HS-5 (cell line): ENCODE measurements at places on chromosomes 4 and X.

GRCh38 chr4:118997601-118998000 lies 108.9 kb downstream of the SYNPO2 start:
- DNase-seq: no peak

- no peak for DNase-seq
Observed at GRCh38 chr4:75028196-75028854, 95.4 kb downstream of the PARM1 start.

DNA sequence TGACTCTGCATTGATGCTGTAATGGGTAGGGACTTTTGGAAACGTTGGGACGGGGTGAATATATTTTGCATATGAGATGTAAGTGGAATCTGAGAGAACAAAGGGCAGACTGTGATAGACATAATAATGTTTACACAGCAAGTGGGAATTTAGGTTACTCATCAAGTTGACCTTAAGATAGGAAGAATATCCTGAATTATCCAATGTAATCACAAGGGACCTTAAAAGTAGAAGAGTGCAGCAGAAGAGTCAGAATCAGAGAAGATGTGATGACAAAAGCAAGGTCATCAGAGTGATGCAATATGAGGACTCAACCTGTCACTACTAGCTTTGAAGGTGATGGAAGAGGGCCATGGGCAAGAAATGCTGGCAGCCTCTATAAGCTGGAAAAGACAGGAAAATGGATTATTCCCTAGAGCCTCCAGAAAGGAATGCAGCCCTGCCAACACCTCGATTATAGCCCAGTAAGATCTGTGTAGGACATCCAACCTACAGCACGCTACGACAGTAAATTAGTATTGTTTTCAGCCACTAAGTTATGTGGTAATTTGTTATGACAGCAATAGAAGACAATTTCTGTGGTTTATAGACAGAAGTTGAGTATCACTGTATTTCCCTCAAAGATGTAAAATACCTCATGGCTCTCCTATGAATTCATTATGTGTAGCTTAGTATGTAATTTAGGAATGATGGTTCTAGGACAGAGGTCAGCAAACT lies 26.4 kb downstream of the MORC4 start:
- no peak for DNase-seq

DNA sequence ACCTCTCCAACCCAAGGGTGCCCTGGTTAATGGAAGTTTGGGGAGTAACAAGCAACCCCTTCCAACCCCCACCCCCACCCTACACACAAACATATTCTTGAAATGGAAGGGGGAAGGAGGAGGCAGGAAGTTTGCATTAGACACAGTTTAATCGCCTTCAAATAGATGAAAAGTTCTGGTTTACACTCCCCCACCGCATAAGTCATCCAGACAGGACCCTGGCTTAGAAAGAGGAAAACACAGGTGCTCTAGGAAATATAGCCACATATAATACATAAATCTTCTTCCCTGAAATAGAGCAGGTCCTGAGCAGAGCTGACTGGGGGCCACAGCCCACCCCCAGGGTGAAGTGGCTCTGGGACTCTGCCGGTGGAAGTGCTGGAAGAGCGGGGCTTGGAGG lies 25.1 kb downstream of the SASH3 start:
- DNase-seq: no peak

DNA sequence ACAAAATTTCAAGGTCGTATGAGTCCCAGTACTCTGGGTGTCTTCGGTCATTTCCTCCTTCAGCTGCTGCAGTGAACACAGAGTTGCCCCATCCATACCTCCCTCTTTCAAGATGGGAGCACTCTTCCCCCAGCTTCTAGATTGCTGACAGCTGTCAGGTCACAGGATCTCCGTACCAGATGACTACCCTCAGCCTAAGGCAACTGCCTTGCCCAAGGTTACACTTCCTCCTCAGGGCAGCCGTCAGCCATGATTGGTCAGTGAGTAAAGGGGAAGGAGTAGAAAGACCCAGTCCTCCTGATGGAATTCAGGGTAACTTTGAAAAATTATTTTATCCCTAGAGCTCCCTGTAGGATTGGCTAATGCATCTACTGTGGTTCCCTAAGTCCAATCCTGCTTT lies 81.6 kb downstream of the NAF1 start:
- DNase-seq: no peak

- DNase-seq: no peak
Observed at GRCh38 chrX:129559783-129560182, 19.7 kb downstream of the OCRL start.

GRCh38 chr4:101050837-101051205 lies 296.5 kb downstream of the PPP3CA start:
- no peak for DNase-seq

DNA sequence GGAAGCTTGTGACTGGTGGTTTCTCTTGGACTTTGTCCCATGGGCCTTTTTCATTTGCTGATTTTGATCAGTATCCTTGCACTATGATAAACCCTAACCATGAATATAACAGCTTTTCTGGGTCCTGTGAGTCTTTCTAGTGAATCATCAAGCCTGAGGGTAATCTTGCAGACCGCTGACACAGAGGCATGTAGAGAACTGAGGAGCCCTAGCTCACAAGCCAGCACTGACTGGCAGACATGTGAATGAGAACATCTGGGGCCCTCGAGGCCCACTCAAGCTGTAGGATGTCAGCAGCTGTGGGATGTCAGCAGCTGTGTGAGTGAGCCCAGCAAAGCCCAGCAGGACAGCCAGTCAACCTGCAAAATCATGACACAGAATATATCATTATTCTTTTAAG lies 36.7 kb downstream of the HMGB3 start:
- DNase-seq: peak; percentile 4

DNA sequence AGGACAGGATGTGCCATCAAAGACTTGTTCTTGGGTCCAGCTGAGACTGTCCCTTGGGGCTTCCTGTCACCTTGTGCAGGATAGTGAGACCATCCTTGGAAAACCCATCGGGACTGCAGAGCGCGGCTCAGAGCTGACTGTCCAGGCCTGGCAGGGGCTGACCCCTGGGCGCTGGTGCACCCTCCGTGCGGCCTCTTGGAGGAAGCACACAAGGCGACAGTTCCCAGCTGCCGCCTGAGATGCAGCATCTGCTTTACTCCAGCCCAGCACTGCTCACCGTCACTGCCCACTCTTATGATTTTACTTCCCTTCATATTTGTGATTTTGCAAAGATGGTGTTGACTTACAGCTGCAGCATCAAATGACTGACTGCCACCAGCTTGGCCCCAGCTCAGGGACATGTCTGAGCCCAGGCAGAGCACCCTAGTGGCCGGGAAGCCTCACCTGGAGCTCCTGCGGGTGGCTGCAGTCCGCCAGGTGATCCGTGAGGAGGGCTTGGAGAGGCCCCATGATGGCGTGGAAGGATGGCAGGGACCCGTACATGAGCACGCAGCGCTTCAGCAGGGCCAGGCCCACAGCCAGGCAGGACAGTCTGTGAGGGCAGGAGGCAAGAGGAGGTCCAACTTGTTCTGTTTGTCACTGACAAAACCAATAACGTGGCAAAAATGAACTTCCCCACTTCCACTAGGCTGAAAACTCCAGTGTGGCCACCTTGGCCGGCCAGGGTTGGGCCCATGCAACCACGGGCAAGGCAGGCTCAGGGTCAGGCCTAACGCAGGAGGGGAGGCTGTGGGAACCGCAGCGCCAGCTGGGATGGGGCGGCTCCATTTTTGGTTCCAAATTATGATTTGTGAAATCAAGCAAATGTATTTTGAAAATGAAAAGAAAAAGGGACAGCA lies 21.8 kb downstream of the NOP14 start:
- DNase-seq: no peak
